Gastroesophageal sphincter (tissue), 4 donors: ENCODE measurements at places on chromosomes 12 and 14. TPM values are rescaled to one million over a fixed set of nuclear protein-coding genes. Genes with fewer than 3 reads are reported as not detected.

DNA sequence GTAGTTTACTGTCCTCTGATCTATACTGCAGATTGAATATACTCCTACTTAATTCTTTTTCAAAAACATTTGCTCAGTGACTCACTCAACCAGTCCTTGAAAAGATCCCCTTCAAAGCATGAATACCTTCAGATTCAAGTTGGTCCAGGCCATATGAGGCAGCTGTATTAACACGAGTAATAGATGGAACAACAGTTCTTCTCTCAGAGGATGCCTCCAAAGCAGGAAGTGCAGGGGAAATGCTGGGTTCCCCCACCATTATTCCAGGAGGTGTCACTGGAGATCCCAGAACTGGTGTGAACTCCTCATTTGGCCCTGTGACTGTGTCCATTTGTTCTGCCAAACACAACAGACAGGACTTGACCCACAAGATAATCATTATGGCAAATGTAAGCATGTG is 20.6 kb downstream of the ARMH4 start:
- no peak for ATAC-seq

The HOXC4 gene
- 2.4 TPM for total RNA-seq

DNA sequence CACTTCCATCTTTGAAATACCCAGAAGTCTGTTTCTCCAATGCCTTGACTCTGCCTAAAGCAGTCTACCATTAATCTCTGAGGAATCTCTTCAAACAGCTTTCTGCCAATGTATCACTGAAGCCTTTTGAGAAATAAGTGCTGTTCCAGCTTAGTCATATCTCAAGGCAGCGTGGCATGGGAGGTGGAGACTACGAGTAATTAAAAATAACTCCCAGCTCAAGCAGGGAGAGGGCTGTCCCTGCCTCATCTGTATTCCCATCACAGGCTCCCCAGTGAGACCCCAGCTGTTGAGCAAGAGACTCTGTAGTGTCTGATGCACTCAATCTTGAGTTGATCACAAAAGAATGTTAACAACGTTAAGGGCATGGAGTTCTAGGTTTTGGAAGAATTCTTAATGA is 700.6 kb downstream of the DIO2 start:
- no peak for ATAC-seq

The LRRK2 gene
- total RNA-seq = 22.7 TPM

DNA sequence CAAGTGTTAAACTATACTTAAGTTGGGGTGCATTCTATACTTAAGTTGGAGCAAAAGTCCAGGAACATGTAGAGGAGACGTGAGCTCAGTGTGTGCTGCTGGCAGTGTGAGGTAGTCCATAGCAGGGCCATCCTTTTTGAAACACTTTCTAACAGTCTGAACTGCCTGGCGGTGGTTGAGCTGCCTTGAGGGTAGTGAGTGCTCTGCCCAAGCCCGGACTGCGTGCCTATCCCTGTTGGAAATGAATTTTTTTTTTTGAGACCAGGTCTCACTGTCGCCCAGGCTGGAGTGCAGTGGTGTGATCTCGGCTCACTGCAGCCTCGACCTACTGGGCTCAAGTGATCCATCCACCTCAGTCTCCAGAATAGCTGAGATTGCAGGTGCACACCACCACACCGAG is 14.1 kb downstream of the KCNH3 start:
- ATAC-seq = no peak

The TMEM119 gene
- 2.3 TPM for total RNA-seq

DNA sequence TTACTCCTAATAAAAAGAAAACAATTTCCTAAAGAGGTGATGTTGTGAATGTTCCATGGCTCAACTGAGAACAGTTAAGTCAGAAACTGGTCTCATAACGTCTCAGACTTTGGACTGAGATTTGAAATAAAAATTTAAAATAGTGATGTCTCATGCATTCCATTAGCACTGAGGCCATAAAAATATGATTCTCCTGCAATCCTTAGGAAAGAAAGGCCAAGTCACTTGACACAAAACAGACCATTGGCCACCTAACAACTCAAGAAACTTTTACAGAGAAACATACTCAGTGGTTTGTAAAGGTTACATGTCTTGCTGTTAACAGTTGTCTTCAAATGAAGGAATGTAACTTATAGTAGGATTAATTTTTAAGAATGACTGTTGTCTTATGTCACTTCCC is 58.1 kb downstream of the STAB2 start:
- peak; percentile 73 for ATAC-seq

GRCh38 chr12:52525661-52526499 is 5.7 kb upstream of the KRT5 start:
- ATAC-seq = no peak

DNA sequence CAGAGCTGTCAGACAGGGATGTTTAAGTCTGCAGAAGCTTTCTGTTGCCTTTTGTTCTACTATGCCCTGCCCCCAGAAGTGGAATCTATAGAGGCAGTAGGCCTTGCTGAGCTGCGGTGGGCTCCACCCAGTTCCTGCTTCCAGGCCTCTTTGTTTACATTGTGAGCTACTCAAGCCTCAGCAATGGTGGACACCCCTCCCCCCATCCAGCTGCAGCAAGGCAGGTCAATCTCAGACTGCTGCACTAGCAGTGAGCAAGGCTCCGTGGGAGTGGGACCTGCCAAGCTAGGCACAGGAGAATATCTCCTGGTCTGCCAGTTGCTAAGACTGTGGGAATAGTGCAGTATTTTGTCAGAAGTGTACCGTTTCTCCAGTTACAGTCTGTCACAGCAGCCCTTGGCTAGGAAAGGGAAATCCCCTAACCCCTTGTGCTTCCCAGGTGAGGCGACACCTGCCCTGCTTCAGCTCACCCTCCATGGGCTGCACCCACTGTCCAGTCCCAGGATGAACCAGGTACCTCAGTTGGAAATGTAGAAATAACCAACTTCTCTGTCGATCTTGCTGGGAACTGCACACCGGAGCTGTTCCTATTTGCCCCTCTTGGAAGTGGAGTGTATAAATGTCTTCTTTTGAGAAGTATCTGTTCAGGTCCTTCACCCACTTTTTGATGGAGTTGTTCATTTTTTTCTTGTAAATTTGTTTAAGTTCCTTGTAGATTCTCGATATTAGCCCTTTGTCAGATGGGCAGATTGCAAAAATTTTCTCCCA is 213.5 kb upstream of the SLC38A2 start:
- no peak for ATAC-seq

GRCh38 chr14:76050797-76051392 is 65.3 kb downstream of the IFT43 start:
- no peak for ATAC-seq

GRCh38 chr12:118900993-118901392 is 80.3 kb upstream of the SRRM4 start:
- ATAC-seq = no peak

DNA sequence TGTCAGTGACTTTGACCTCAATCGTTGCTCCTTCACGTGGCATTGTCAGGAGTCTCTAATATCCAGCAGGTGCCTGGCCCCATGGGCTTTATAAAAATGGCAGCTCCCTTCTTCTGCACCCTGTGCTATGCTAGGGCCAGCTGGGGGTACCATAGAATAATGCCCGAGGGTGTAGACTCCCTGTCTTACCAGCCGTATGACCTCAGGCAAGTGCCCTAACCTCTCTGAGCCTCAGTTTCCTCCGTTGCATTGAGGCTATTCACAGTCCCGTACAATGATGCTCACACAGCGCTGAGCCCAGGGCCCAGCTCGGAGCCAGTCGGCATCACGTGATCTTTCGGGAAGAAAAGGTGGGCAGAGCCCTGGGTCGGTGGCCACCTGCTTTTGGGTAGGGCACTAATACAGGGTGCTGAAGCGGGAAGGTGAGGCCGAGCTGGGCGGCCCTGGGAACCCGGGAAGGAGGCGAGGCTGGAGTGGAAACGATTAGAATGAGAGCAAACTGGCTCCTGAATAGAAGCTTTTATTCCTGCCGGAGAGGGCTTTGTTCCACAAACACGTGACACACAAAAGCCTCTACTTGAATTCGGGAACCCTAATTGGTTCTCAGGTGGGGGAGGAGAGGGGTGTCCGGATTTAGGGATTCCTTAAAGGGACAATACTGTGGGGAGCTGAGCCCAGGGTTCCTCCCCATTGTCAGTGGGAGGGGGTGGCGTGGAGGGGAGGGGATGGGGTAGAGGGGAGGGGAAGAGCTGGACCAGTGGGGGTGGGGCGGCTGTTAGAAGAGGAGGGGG is 19.9 kb upstream of the MSI1 start:
- ATAC-seq = no peak

DNA sequence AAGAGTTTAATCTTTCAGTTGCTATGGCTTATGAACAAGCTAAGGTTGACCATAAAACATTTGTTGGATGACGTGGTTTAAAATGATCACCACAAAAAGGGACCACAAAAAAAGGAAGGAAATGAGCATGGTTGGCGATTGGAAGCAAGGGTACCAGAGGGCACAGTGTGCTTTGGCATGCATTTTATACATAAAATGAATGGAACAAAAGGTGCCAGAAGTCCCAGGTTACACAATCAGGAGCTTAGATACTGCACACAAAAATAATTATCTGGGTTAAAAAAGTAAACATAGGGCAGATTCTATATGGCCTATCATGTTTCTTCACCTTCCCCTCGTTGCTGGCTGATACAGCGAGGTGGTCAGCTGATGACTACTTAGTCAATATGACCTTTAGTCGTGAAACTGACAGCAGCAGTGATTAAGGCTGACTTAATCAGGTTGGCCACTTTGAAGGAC is 50.7 kb downstream of the ZC3H14 start:
- no peak for ATAC-seq
